ENCODE measurements at places on chromosomes 3 and 15.

DNA sequence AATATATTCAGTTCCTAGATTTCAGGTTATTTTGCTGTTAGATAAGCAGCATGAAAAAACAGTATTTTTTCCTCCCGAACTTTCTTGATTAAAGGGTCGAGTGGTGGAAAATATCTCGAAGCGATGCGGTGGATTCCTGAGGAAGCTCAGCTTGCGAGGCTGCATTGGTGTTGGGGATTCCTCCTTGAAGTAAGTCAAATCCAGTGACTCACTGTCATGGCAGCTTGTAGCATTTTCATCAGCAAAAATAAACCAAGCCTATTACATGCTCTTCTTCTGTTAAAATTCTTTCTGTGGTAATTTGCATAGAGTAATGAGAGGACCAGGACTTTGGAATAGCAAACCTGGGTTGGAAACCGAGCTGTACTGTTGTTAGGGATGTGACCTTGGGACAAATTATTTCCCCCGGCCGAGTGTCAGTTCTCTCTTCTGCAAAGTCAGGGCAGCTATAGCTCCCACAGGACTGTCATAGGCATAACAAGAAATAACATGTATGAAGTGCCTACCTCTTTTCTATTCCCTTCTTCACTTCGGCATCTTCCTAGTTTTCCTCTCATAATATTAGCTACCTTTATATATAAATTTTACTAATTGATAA, 75.6 kb downstream of the UBP1 start:
- DNase-seq = no peak

- no peak for DNase-seq
These were observed 517.6 kb upstream of the SUCLG2 start for GRCh38 chr3:68172039-68172438.

DNA sequence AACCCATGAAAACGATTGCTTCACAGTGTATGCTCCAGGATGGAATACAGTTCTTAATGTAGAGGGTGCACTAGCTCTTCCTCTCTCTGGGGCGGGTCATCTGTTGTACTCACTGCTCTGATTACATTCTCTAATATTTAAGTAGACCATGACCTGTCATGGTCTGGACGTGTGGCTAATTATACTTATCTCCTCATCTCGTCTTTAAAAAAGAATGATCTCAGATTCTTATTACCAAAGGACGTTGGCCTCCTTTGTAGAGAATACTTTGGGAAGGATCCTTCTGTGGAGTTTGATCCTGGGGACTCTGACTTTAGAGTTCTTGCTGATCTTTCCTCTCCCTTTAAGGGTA, 48.4 kb upstream of the TRAK1 start:
- no peak for DNase-seq

DNA sequence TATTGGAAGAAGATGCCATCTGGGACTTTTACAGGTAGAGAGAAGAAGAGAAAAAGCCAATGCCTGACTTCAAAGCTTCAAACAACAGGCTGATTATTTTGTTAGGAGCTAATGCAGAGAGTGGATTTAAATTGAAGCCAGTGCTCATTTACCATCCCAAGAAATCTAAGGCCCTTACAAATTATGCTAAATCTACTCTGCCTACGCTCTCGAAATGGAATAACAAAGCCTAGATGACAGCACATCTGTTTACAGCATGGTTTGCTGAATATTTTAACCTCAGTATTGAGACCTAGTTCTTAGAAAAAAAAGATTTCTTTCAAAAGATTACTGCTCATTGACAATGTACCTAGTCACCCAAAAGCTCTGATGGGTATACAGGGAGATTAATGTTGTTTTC, 16.2 kb downstream of the ARL14 start:
- DNase-seq = no peak

GRCh38 chr3:36132214-36132613, 248.1 kb upstream of the STAC start:
- no peak for DNase-seq

DNA sequence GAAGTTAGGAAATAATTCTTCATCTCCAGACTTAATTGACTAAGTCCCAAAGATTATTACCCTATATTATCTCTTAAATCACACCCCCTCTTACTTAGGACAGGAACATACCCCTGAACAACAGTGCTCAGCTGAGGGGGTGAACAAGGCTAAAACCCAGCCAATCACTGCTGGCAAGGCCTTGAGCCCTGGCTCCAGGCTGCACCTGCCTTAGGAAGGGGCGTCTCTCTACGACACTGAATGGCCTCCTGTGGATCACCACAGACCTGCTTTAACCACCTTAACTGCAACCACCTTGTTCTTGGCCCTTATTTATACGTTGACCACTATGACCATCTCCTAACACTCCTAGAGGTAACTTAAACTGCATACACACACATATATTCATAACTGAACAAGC, 267.4 kb upstream of the THBS1 start:
- no peak for DNase-seq

DNA sequence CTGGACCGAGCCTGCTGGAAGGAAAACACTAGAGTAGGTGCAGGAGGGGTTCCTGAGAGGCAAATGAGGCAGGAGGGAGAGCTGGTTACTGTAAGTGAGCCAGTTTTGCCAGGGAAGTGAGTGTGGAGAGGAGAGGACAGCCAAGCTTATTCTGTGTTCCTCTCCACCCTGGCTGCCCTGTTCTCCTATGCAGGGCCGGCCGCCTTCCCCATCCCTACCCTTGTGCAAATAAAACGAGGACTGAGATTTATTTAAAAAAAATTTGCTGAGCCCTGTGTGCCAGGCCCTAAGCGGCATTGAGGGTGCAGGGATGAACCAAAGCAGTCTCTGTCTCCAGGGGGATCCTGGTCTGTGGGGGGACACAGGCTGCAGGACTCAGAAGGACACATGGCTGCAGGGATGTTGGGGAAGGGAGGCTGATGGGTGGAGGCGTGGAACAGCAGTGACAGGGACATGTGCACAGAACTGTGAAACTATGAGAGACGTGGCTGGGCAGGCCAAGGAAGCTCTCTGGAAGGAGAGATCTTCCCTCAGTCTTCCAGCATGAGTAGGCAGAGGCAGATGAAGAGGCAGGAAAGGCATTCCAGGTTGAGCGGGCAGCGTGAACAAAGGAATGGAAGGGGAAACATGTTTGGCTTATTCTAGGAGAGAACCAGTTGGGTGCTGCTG, 12.1 kb downstream of the CORO2B start:
- no peak for DNase-seq

- no peak for DNase-seq
These were observed 878 bp downstream of the ISLR start for GRCh38 chr15:74174219-74174957.

DNA sequence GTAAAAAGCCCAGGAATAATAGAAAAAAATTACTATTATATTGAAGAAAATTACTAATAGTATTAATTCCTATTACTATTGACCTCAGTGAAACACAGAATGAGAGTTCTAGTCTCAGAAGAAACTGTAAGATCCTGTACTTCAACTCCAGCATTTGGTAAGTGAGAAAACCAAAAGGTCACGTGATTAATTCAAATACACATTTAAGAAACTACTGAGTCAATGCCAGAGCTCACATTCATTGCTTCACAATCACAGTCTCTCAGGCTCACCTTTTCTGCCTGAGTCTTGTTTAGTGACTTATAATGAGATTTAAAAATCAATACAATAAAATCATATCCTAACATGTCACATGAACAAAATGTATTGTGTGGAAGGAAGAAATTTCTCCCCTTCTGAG, 556.1 kb downstream of the FGF12 start:
- DNase-seq = no peak

GRCh38 chr3:24668039-24668438, 173.4 kb upstream of the THRB start:
- no peak for DNase-seq

GRCh38 chr15:55196458-55197361, at the start of gene RSL24D1:
Gene RSL24D1, minus strand, starts transcription at chr15:55196941. Its CDS starts 51 bp downstream, at chr15:55196890.
- peak; percentile 88 for DNase-seq

DNA sequence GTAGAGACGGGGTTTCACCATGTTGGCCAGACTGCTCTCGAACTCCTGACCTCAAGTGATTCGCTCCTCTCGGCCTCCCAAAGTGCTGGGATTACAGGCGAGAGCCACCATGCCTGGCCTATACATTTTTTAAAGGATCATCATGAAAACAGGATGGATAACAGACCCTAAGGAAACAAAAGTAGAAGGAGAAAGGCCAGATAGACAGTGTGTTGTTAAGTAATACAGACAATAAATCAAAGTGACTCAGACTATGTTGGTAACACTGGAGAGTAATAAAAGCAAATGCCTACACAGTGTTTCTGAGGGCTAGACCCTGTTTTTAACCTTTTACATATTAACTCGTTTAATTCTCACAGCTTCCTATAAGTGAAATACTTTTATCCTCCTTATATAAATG, 133.8 kb upstream of the MCTP2 start:
- no peak for DNase-seq

DNA sequence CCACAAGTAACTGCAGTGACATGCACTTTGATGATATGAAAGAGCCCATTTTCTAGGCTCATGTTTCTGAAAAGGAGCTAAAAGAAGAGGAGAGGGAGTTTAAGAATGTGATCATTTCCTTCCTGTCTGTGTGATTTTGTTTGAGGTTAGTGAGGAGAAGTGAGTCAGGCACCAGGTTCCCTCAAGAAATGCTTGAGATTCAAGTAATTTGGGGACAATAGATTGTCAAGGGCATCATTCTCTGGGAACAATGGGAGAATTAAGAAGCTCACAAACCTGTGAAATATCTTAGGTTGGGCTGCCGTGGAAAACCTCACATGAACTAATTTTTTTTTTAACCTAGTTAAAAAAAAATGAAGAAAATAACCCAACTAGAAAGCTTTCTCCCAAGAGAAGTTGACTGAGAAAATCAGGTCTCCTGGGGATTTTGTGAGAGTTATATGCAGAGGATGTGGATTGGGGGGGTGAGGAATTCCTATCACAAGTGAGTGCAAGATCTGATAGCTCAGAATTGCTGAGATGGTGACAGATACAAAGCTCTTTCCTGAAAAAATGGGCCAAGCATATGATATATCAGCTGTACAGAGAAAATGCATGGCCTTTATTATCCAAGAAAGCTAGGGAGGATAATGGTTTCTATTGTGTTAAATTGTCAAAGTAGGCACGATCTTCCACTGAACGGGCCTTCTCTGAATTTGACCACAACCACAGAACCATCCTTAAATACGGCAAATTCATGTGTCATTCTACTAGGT, 203.3 kb downstream of the FEZF2 start:
- DNase-seq = no peak

GRCh38 chr15:85164841-85165466, 183.3 kb downstream of the PDE8A start:
- DNase-seq = no peak

GRCh38 chr3:154872074-154872473, 208.0 kb upstream of the MME start:
- DNase-seq = no peak

- no peak for DNase-seq
These were observed 36.2 kb upstream of the FILIP1L start for GRCh38 chr3:100150473-100150872.

- DNase-seq = no peak
These were observed 351.8 kb upstream of the TPRG1 start for GRCh38 chr3:188819939-188820338.

- no peak for DNase-seq
These were observed 39.4 kb upstream of the KY start for GRCh38 chr3:134690226-134690625.

DNA sequence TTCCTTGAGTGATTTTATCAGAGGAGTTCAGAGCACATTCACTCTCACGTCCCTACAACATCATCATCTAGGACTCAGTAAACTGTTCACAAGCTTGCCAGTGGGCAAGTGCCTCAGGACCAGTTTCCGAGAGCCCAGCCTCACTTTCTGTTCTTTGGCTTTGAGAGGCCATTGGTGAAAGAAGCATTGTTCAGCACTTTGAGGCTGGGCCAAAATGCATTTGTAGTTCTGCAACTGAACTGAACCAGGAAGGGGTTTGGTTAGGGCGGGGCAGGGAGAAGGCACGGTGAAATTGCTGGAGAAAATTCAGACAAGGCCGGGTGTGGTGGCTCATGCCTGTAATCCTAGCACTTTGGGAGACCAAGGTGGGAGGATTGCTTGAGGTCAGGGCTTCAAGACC, 222.1 kb upstream of the CHRM5 start:
- no peak for DNase-seq

- DNase-seq = no peak
These were observed 9.0 kb downstream of the FBLN2 start for GRCh38 chr3:13557926-13558325.

DNA sequence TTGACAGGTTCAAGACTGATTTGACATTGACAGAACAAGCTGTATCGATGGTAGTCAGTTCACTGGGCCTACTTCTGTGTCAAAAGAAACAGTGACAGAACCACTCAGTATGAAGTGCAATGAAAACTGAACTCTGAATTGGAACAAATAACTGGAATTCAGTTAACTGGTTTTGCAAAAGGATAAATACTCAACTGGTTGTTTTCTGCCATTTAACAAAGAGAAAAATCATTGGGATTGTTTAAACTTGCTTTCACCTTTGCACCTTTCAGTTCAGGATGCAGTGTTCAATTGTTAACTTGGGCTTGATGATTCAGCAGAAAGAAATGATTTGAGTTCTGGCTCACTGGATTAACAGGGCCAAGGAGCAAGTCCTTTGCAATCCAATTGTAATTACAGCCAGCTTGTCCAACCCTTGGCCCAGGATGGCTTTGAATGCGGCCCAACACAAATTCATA, 4.9 kb downstream of the BTD start:
- no peak for DNase-seq

- DNase-seq = peak; percentile 33
These were observed 74.1 kb downstream of the LRTM1 start for GRCh38 chr3:54853573-54854404.

GRCh38 chr15:51982013-51982769, 10.6 kb upstream of the LEO1 start:
- peak; percentile 30 for DNase-seq

GRCh38 chr3:125317761-125318160, 57.4 kb downstream of the ZNF148 start:
- no peak for DNase-seq
